ENCODE measurements at places on chromosomes 11 and 22.
A peak's percentile ranks its signal among the peaks of the same experiment; 100 is the strongest.

DNA sequence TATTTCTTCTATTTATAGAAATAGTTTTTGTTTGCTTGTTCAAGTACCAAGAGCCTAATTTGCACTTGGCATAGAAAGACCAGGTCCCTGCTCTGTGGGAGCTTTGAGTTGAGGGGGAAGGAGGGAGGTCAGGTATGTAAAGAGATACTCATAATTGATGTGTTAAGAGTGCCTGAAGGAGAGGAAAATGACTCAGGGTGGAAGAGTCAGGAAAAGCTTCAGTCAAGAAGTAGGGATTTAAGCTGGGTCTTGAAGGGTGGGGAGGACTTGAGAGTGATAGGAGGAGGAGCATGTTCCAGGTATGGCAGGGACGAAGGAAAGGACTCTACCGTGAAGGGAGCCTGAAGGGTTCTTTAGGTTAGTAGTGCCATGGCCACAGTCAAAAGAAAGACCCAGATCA lies 9.0 kb downstream of the RBX1 start:
- no peak for DNase-seq

DNA sequence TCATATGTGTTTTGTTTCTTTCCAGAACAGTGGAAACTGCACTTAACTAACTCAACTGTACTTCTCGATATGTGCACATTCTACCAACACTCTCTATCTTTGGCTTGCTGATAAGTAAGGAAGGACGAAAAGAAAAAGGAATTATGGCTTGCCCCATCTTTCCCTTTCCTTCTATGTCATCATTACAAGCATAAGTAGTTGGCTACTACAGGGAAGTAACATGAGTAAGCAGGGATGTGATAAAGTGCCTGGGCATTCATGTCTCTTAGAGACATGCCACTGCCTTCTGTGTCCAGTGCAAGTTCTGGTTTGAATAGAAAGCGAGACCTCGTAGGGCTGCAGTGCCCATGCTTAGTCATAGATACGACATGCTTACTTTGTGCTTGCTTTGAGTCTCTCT lies 342.5 kb downstream of the ETS1 start:
- no peak for DNase-seq

DNA sequence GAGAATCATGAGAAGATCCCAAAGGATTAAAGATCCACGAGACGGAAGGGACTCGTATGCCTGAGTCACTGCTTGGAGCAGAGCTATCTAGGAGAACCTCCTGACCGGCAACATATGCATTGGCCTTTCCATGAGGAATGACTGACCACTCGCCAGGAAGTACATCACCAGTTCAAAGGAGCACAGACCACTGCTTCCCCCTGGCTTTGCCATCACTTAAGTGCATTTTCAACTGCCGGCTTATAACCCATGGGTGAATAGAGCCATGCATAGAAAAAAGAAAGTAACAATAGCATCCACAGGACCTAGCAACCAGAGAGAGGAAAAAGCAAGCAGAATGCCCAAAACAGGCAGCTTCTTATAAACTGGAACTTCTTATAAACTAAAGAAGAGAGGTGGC lies 98.3 kb upstream of the ZC3H12C start:
- DNase-seq: no peak

- peak; percentile 19 for DNase-seq
Measured at GRCh38 chr11:32311346-32312065, 123.8 kb downstream of the WT1 start.

DNA sequence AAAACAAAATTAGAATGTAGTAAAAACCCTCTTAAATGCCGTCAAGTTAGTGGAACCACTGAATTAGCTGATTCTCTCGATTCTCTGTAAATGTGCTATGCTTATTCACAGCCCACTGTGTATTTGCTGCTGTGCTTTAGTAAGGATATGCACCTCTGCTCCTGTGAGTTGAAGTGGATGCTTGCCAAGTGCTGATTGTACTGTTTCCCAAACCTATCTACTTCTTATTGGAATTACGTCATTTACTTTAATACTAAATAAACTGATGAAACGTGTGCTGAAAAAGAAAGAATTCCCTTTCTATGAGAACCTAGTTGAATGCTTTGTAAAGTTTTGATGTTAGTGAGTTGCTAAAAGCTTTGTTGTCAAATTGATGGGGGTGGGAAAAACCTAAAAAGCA lies 158.4 kb downstream of the LRRC4C start:
- no peak for DNase-seq

Measured in NCI-H460 (cell line).